ENCODE measurements at places on chromosomes 11 and 22.

DNA sequence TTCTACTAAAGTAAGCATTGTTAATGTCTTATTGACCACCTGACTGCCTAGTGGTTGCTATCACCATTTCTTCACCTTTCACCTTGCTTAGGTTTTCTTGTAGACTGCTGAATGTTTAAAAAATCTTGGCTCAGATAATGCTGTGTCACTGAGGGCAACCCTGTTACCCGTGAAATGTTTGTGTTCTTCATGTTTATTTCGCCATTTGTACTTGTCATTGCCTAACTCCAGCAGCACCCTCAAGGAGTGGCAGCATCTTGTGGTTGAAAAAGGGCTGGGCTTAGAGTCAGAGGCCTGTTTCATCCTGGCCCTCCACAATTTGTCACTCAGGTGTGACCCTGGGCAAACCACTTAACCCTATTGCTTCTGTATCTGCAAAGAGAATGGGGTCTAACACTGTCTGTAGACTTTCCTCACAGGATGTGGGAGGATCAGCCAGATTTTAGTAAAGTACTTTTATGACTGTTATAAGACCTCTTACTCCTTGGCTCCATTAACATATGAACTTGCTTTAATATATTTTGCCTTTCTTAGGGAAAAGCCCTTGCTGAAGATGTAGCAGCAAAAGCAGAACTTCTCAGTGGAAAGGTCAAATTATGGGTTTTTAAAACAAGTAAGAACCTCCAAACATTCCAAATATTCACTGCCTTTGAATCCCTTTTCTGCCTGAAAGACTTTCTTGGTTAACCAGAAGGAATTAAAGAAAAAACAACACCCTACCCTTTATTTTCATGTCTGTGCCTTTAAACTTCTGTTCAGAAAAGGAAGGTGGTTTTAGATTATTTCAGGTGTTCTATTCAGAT, 154.5 kb upstream of the C11orf87 start:
- no peak for DNase-seq

GRCh38 chr11:75539459-75540334, 14.0 kb upstream of the GDPD5 start:
- no peak for DNase-seq

DNA sequence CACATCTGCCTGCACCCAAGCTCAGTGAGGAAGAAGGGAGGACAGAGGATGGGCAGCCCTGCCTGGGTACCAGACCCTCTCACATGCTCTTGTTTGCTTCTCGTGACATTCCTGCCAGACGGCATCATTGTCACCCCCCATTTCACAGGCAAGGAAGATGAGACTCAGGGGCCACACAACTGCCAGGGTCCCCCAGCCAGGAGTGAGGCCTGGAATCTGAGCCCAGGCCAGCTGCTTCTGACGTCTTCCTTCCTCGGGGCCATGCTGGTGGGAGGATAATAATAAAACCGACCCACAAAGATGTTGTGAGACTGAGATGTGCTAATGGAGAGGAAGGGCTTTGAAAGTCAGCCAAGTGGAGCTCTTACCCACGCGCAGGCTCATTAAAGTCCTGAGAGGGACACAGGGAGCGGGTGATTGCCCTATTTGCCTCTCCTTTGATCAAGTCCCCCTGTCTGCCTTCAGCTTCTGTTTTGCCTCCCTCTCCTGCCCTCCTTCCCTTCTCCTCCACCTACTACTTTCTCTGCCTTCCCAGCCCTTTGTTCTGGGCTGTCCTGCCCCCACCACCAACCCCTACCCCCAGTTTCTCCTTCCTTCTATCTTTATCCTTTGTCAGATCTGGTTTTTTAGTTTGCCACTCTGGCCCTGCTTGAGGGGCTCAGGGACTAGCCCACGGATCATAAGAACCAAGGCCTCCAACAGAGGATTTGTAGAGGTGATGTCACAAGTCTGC, 62.7 kb downstream of the MCM5 start:
- no peak for DNase-seq

- DNase-seq, result no peak
These were observed 10.7 kb downstream of the TSPAN18 start for GRCh38 chr11:44737245-44738085.

- DNase-seq, result no peak
These were observed 11.6 kb downstream of the TOLLIP start for GRCh38 chr11:1297576-1298473.

DNA sequence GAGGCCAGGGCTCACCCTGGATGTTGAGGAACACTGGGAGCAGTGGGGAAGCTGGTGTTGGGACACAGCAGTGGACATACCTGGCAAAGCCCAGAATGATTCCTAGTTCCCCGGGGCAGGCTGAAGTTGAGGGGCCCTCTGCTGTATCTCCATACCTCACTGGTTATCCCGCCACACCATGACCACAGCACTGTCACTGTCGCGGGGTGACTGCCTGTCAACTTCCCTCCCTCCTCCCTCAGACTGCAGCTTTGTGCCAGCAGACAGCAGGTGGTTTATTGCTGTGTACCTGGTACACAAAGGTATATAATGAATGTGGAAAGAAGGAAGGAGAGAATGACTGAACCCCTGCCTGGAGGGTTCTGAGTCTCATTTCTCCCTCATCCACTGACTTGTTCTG, 318.7 kb downstream of the TMEM135 start:
- DNase-seq, result no peak

DNA sequence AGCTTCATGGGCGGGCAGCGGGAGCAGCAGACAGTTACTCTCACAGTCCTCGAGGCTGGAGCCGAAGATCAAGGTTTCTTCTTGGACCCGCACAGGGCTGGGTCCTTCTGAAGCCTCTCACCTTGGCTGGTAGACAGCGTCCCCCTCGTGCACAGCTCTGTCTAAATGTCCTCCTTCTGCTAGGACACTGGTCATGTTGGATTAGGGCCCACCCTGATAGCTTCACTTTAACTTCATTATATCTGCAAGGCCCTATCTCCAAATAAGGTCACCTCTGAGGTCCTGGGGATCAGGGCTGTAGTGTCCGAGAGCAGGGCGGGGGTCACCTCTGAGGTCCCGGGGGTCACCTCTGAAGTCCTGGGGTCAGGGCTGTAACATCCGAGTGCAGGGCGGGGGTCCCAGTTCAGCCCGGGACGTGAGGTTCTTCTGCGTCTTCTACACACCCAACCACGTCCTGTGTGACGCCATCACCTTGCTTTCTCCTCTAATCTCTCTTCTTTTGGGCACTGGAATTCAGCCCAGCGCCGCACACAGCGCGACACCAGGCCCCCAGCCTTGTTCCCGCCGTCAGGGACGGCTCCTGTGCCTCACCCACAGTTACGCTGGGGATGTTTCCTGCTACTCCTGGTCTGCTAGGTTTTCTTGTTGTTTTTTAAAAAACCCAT, 34.1 kb upstream of the TOLLIP start:
- no peak for DNase-seq

DNA sequence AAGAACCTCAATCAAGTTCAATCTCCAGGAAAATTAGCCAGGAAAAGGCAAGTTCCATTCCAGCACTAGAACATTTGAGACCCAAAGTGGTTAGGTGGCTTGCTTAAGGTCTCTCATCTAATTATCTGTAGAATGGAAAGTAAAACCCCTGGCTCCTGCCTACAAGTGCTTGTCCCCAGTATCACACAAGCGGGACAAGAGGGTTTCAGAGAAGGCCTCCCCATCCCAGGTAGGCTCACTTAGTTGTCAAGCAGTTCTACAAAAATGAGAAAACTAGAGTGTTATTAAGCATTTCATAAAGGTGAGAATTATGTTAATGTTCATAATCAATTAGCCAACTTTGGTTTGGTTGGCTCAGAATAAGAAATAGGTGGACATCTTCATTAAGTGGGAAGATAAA, 5.5 kb downstream of the POU2AF1 start:
- DNase-seq, result no peak

DNA sequence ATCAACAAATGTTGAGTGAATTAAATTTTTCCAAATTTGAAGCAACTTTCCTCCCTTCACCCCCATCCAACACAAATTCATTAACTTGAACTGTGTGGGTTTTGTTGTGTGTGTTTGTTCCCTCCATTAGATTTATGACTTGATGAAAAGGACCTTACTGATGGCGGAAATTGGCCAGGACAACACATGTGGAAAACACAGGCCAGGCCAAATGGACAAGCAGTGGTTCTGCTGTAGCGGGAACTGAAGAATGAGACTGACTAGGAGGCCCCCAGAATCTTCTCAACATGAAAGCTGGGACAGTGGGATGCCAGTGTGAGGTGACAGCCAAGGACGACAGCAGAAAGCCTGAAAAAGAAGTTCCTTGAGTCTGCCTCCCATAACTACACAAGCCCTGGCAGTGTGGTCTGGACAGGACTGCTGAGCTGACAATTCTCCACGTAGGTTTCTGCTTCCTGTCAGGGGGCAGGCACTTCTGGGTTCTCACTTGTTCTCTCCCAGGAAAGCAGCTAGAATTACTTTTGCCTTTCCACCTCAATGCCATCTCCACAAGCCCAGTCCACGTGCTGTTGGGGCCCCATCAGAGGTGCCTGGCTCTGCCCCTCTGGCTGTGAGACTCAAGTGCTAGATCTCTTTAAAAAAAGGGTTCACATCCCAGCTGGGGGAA, 94.3 kb downstream of the ETS1 start:
- DNase-seq, result no peak

- no peak for DNase-seq
These were observed 16.7 kb downstream of the BCL9L start for GRCh38 chr11:118908901-118909618.

GRCh38 chr22:44449061-44449682, 48.9 kb downstream of the RTL6 start:
- no peak for DNase-seq

DNA sequence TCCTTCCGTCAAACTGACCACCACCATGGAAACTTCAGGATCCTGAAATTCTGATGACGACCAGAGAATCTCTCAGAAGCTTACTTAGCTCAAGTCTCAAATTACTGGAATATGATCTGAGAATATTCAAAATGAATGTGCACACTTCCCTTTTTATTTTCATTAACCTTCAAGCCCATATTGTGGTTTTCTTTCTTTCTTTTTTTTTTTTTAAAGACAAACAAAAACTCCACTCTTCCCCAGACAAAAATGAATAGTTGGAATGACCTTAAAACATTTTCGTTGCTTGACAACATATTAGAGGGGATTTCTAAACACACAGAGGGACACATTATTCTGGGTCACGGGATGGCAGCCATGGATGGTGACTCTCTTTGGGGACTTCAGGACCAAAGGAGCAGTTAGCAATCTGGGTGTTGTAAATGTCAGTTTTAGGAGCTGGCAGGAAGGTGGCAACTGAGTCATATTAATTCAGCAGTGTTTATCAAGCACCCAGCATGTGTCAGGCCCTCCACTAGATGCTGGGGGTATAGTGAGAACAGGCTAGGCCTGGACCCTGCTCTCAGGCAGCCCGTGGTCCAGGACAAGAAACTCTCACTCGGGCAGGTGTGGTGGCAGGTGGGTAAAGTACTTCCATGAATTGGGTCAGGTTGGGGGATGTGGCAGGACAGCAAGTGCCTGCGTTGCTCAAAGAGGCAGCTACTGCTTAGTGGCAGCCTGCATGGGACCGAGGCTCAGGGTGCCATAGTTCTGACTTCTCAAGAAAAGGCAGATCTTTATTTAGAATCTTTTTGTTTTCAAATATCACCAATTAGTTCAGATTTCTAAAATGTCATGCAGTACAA, 126.1 kb downstream of the HIPK3 start:
- no peak for DNase-seq

DNA sequence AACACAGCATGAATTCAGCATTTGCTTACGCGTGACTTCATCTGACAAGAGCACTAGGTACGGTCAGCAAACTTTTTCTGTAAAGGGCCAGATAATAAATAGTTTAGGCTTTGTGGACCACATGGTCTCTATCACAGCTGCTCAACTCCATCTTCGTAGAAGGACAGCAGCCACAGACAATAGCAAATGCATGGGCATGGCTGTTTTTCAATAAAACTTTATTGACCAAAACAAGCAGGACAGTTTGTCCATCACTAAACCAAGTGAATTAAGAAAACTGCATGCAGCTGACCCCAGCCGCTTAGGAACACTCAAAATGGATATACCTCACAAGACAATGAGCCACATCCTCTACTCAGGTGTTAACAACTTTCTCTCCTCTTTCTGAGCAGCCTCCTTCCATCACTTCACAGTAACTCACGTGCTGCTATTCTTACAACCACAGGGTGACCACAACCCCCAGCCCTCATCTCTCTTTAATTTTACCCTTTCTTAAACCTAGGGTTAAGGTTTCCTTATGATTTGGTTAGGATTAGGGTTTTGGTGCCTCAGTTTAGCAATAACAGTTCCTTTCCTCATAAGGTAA, 22.7 kb upstream of the ARHGAP32 start:
- no peak for DNase-seq

DNA sequence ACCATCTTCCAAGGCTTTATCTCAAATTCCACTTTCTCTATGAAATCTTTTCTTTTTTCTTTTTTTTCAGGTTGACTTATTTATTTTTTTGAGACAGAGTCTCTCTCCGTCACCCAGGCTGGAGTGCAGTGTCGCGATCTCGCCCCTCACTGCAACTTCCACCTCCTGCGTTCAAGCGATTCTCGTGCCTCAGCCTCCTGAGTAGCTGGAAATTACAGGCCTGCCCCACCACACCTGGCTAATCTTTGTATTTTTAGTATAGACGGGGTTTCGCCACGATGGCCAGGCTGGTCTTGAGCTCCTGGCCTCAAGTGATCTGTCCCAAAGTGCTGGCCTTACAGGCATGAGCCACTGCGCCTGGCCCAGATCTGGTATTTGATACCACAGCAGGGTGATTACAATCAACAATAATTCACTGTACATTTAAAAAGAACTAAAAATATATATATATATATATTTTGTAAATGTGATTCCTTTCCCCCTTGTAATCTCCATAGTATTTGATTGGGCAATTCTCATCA, 121.5 kb downstream of the MSANTD4 start:
- no peak for DNase-seq

DNA sequence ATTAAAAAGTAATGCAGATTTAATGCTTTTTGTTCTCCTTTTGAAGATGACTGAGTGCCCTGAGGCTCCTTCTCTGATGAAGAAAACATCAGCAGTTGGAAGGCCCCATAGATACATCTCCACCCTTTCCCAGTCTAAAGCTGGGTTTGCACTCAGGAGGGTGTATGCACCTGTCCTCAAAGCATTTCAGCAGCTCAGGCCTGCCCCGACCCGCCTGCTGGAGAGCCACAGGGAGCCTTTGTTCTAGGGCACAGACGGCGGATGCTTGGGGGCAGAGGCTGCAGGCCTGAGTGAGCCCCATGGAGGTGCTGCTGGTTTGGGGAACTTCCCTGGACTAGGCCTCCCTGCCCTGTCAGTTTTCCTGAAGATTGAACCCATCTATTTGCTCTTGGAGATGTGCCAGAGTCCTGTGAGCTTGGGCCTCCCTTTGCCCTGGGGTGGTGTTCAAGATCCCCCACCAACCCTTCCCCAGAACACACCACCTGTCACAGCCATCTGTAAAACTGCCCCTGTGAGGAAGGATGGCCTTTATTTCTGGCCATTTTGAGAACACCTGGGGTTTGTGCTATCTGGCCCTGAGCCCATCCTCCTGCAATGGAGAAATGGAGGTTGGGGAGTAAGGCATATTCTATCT, 160.0 kb downstream of the NAV2 start:
- no peak for DNase-seq

GRCh38 chr22:26172389-26172990, 3.2 kb downstream of the SEZ6L start:
- DNase-seq, result no peak

Measured in stimulated activated CD8-positive, alpha-beta memory T cell treated with anti-CD3 and anti-CD28 coated beads, Interleukin-7, amount 100 ng/mL, for 4 hours (primary cell).